ENCODE measurements at places on chromosomes 7 and 10.

DNA sequence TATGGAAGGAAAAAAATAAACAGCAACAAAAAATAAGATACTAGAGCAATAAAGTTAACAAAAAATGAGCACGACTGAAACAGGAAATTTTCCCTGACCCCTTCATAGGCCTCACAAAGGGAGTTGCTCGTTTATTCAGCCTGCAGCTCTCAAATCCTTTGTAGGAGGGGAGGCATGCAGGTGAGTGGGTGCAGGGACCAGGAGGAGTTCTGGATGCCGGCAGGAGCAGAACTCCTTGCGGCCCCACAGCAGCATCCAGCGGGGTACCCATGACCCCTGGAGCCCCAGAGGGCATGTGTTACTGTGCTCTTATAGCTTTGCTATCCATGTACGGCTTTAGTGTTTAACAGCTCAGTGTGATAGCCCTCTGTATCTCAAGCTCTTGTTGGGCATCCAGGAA lies 5.8 kb downstream of the TAS2R39 start:
- DNase-seq, result no peak

- no peak for DNase-seq
Measured at GRCh38 chr7:158128572-158128971, 459.1 kb downstream of the PTPRN2 start.

GRCh38 chr7:87933605-87933952 lies 472 bp upstream of the ADAM22 start:
- no peak for DNase-seq

DNA sequence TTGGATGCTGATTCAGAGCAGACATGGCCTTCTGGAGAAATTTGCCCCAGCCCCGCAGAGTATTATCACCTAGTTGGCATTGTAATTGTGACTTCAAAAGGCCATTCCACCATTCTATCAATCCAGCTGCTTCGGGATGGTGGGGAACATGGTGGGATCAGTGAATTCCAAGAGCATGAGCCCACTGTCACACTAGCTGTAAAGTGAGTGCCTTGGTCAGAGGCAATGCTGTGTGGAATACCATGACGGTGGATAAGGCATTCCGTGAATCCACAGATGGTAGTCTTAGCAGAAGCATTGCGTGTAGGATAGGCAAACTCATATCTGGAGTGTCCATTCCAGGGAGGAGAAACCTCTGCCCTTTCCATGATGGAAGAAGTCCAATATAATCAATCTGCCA lies 13.3 kb upstream of the TMEM248 start:
- DNase-seq, result no peak

GRCh38 chr7:48781752-48782151 lies 142.6 kb upstream of the CDC14C start:
- DNase-seq, result no peak

- peak; percentile 74 for DNase-seq
Measured at GRCh38 chr10:128526791-128527375, 400.7 kb upstream of the MKI67 start.

DNA sequence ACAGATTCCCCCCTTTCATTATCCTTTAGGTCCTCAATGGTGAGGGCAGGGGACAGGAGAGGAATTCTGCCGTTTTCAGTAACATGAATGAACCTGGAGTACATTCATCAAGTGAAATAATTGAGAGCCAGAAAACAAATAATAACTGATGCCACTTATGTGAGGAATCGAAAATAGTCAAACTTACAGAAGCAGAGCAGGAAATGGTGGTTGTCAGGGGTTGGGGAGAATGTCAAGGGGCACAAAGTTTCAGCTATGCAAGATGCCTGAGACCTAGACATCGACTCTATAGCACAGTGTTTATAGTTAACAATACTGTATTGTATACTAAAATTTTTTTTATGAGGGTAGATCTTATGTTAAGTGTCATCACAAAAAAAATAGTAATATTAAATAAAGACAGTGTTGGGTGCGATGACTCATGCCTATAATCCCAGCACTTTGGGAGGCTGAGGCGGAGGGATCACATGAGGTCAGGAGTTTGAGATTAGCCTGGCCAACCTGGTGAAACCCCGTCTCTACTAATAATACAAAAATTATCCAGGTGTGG lies 1219.8 kb downstream of the GATA3 start:
- DNase-seq, result no peak

GRCh38 chr7:147513451-147513850 lies 1077.1 kb upstream of the C7orf33 start:
- DNase-seq, result no peak

- DNase-seq, result no peak
Measured at GRCh38 chr7:75884476-75884875, 5.6 kb downstream of the RHBDD2 start.

GRCh38 chr10:101155896-101156295 lies 24.8 kb downstream of the TLX1 start:
- no peak for DNase-seq

GRCh38 chr7:130907439-130907838 lies 173.4 kb upstream of the KLF14 start:
- no peak for DNase-seq

Measured in left renal pelvis (tissue), 4 donors.